ENCODE measurements at places on chromosomes 5 and 9. TPM values are rescaled to one million over a fixed set of nuclear protein-coding genes. Genes with fewer than 3 reads are reported as not detected.

The PLK2 gene
- 53.1 TPM for total RNA-seq

The GDA gene
- 31.4 TPM for total RNA-seq

The AMBP gene
- 5.3 TPM for total RNA-seq

The PFN3 gene
- total RNA-seq = not detected

The SOWAHA gene
- 4.1 TPM for total RNA-seq

The SNAPC4 gene
- 11.0 TPM for total RNA-seq

The GPR21 gene
- 4.1 TPM for total RNA-seq

The PCDHGA11 gene
- total RNA-seq = 3.6 TPM

The FER gene
- 38.2 TPM for total RNA-seq

The RLN2 gene
- 1.1 TPM for total RNA-seq

The NADK2 gene
- 27.9 TPM for total RNA-seq

The DIPK1B gene
- 7.5 TPM for total RNA-seq

The WHRN gene
- 14.8 TPM for total RNA-seq

The EXOC3 gene
- 71.5 TPM for total RNA-seq

The GCNT1 gene
- 8.3 TPM for total RNA-seq

The PKD2L2 gene
- total RNA-seq = not detected

The RPL35 gene
- total RNA-seq = 910 TPM

The DDX31 gene
- 27.6 TPM for total RNA-seq

The MEGF10 gene
- total RNA-seq = 0.25 TPM

The SLC27A4 gene
- 29.3 TPM for total RNA-seq

The PCDHA3 gene
- total RNA-seq = 1.4 TPM

The KCNT1 gene
- total RNA-seq = not detected

The SEMA5A gene
- total RNA-seq = 23.3 TPM

The ARRDC1 gene
- total RNA-seq = 88.9 TPM

The NR5A1 gene
- not detected for total RNA-seq

The GABRB2 gene
- 4.4 TPM for total RNA-seq

The ARHGEF39 gene
- total RNA-seq = 0.72 TPM

The RMRP gene
- 36,256 TPM for total RNA-seq

The NDOR1 gene
- 17.8 TPM for total RNA-seq

The SHOC1 gene
- total RNA-seq = 0.16 TPM

The MYOT gene
- total RNA-seq = 0.94 TPM

The STPG3 gene
- total RNA-seq = 0.38 TPM

The TXNDC8 gene
- total RNA-seq = not detected

The LIFR gene
- total RNA-seq = 90.1 TPM

The FOXI1 gene
- 5.1 TPM for total RNA-seq

The PCDHA9 gene
- total RNA-seq = 0.85 TPM

The RUSC2 gene
- total RNA-seq = 27.3 TPM

The GABRG2 gene
- total RNA-seq = not detected

The PAEP gene
- not detected for total RNA-seq

The DBH gene
- not detected for total RNA-seq

The FOXE1 gene
- total RNA-seq = 2.2 TPM

The SHISAL2B gene
- not detected for total RNA-seq

The POLR3G gene
- total RNA-seq = 1.5 TPM

The MSMP gene
- total RNA-seq = 0.47 TPM

The C9orf50 gene
- total RNA-seq = 1.1 TPM

The PTGER4 gene
- 17.2 TPM for total RNA-seq

The PDE6A gene
- 0.03 TPM for total RNA-seq

The TAF1L gene
- not detected for total RNA-seq

The BDP1 gene
- 27.6 TPM for total RNA-seq

The RAB3C gene
- total RNA-seq = 3.7 TPM

The PCDHGB6 gene
- 7.5 TPM for total RNA-seq

The CACNA1B gene
- total RNA-seq = 0.03 TPM

The TAF11L10 gene
- not detected for total RNA-seq

The ACOT12 gene
- not detected for total RNA-seq

The LAMC3 gene
- total RNA-seq = 13.8 TPM

All from kidney (tissue), 22 donors.